ENCODE measurements at places on chromosomes 1 and 21.

DNA sequence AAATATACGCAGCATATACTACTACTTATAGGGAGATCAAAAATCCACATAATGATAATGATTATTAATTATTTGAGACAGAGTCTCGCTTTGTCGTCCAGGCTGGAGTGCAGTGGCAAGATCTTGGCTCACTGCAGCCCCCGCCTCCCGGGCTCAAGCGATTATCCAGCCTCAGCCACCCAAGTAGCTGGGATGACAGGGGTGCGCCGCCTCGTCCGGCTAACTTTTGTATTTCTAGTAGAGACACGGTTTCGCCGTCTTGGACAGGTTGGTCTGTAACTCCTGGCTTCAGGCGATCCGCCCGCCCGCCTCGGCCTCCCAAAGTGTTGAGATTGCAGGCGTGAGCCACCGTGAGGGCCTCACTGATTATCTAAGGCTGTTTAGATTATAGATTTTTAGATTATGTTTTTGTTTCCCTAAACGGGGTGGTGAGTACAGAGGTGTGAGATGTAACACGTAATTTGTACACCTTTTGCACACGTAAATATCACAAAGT lies 548 bp upstream of the SLC25A33 start:
- DNase-seq = no peak

DNA sequence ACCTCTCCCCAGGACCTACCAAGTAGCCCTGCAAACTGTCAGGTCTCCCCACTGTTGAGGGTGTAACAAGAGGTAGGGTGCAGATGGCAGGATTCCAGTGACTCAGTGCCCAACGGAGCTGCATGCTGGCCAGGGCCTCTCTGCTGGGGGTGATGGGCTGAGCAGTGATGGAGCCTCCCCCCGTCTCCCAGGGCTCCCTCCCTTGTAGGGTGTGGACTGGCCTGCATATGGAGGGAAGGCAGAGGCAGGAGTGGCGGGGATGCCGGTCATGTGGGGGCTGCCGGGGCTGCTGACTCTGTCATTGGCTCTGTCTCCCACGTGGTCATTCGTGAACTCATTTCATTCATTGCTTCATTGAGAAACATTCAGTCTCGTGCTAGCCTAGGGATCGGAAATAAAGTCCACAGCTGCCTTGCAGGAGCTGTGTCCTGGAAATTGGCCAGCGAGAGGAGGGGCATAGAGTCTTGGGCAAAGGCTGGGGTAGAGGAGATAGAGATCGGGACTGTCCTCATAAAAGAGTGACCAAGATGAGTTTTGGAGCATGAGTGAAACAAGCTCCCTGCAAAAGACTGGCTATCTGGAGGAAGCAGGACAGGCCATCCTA lies 22.9 kb upstream of the DISP3 start:
- no peak for DNase-seq

GRCh38 chr1:229253151-229253974 lies 17.5 kb upstream of the RAB4A start:
- no peak for DNase-seq

- DNase-seq = no peak
Measured at GRCh38 chr1:24910751-24911650, 19.1 kb downstream of the RUNX3 start.
